ENCODE measurements at places on chromosomes 13 and 19. TPM values are rescaled to one million over a fixed set of nuclear protein-coding genes. Genes with fewer than 3 reads are reported as not detected.

DNA sequence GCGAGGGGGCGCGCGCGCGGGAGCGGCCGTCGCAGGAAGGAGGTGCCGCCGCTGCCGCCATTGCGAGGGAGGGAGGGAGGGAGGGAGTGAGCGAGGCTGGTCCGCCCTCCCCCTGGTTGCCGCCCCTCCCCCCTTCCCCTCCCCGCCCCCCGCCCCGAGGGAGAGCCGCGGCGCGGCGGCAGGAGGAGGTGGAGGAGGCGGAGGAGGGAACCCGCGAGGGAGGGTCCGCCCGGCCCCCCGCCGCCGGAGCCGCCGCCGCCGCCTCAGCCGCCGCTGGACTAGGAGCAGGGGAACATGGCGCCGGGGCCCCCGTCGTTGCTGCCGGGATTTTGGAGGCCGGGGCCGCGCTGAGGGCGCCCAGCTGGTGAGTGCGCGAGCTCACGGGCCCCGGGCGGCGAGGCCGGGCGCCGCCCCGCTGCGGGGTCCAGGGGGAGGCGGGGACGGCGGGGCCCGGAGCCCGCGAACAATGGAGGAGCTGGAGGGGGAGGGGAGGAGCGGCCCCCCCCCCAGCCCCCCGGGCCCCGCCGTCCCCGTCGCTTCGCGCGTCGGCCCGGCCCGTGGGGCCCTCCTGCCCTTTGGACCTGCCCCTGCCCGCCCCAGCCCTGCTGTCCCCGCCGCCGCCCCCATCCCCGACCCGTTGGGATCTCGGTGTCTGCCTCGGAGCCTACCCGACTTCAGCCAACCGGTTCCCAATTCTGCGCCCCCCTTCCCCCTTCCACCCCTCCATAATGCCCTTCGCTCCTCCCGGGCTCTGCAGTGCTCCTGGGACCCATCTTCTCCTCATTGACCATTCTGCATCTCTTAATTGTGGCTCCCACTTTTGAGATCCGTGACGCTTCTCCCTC is at the start of gene ARHGAP35:
TSS of gene ARHGAP35 (plus strand) at position 152 of the 845 bp plus-strand sequence. CDS start 57,679 bp downstream, outside the sequence.
- H3K4me1 ChIP-seq, result peaks cover 41% of the 10 kb centered on the region
- peak; percentile 77 for DNase-seq
- peak within 1 kb of the TSS; percentile 79 for H3K27ac ChIP-seq
- H3K27me3 ChIP-seq, result no peaks in the 10 kb centered on the region
- H3K36me3 ChIP-seq, result no peaks in the 10 kb centered on the region
- peak within 1 kb of the TSS; percentile 86 for H3K4me3 ChIP-seq

DNA sequence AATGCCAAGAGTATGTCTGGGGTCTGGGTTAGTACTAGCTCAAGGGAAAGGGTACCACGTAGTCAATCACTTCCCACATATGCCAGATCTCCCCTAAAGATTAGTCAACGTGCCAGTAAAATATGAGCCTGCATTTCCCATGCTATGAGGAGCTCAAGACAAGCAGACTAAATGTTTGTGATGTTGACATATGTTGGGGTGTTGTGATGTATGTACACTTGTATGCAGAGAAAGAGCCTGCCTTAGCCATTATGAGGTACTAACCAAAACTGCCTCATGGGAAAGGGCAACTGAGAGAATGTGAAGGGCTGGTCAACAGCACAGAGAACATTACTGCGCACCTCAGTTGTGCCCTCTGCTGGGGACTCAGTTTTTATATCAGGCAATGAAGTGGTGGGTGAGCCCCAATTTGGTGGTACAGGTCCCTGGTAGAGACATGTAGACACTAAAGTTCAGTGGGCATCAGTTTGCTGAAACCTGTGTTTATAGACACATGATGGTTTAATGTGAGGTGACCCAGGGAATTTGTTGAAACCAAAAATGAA is 287.0 kb downstream of the DCT start:
- H3K27ac ChIP-seq, result no peak overlapping the region
- no peaks in the 10 kb centered on the region for H3K36me3 ChIP-seq
- no peak for DNase-seq
- H3K4me3 ChIP-seq, result no peak overlapping the region
- H3K27me3 ChIP-seq, result no peaks in the 10 kb centered on the region

GRCh38 chr19:39263912-39264305 is 4.3 kb upstream of the IFNL2 start:
- no peaks in the 10 kb centered on the region for H3K4me1 ChIP-seq
- peaks cover 17% of the 10 kb centered on the region for H3K27me3 ChIP-seq
- no peak overlapping the region for H3K27ac ChIP-seq

GRCh38 chr13:113620036-113620796 is 35.7 kb downstream of the TFDP1 start:
- no peaks in the 10 kb centered on the region for H3K4me1 ChIP-seq
- no peak overlapping the region for H3K27ac ChIP-seq
- H3K27me3 ChIP-seq, result no peaks in the 10 kb centered on the region
- DNase-seq, result no peak
- no peak overlapping the region for H3K4me3 ChIP-seq

GRCh38 chr19:18634612-18635297 is 2.1 kb upstream of the KLHL26 start:
- no peak overlapping the region for H3K4me3 ChIP-seq
- DNase-seq, result no peak
- no peak overlapping the region for H3K27ac ChIP-seq
- H3K27me3 ChIP-seq, result no peaks in the 10 kb centered on the region

- peak overlapping the region; percentile 51 for H3K4me3 ChIP-seq
- no peak for DNase-seq
- H3K4me1 ChIP-seq, result peaks cover 36% of the 10 kb centered on the region
Observed at GRCh38 chr19:4067396-4068046, 822 bp upstream of the ZBTB7A start.

The BRSK1 gene
- 4.1 TPM for total RNA-seq

The IL4I1 gene
- total RNA-seq, result 35.6 TPM

The ICAM4 gene
- 0.33 TPM for total RNA-seq

GRCh38 chr19:662207-662961 is 630 bp downstream of the RNF126 start:
- H3K27ac ChIP-seq, result peak overlapping the region; percentile 91
- H3K27me3 ChIP-seq, result no peaks in the 10 kb centered on the region
- H3K36me3 ChIP-seq, result no peaks in the 10 kb centered on the region
- H3K4me3 ChIP-seq, result peak overlapping the region; percentile 84

DNA sequence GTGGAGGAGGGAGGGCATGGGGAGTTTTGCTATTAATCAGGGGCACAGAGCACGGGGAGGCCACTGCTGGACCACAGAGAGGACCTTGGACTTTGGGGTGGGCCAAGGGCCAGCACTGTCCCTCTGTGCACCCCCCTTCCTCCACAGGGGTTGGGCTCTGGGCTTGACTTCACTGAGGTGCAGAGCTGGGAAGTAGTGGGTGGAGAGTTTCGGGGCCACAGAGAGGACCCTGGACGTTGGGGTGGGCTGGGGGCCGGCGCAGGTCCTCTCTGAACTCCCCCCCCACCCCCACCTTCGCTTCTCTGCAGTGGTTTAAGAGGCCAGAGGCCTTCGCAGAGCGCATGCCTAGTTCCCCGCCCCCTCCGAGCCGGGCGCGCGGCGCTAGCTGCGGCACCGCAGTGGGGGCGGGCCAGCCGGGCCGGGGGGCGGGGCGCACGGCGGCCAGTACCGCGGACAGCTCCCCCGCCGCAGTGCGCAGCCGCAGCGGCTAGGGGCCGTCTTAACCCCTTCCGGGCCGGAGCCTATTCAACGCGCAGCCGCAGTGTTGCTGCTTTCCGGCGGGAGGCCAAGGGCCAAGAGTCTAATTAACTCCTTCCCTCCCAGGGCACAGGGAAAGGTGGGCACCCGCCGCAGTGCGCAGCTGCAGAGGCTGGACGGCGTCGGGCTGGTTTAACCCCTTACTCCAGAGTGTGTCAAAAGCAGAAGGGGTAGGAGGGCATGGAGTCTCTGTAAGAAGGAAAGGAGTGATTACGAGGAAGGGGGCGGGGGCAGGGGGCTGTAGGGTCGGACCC is 3.7 kb downstream of the KCNC3 start:
- no peaks in the 10 kb centered on the region for H3K36me3 ChIP-seq
- H3K4me1 ChIP-seq, result peaks cover 21% of the 10 kb centered on the region
- peaks cover 31% of the 10 kb centered on the region for H3K27me3 ChIP-seq

The KANK2 gene
- total RNA-seq, result 2.3 TPM

DNA sequence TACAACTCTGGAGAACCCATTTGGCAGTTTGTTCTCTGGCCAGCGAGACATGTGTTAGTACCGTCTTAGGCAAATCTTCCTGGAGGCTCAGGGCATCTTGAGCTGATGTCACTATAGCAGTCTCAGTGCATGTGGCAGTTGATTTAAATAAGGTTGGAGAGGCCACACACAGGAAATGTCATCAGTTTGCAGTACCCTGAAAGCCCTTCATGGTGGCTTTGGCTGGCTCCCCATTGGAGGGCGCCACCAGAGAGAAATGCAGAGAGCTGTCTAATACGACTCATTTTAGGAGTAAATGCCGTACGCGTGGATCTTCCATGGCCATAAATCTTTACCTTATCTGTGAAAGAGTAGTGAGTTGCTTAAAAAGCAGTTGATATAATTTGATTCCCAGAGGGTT is 163.1 kb downstream of the STK24 start:
- H3K4me3 ChIP-seq, result no peak overlapping the region
- H3K27me3 ChIP-seq, result no peaks in the 10 kb centered on the region
- H3K4me1 ChIP-seq, result peaks cover 10% of the 10 kb centered on the region
- no peak overlapping the region for H3K27ac ChIP-seq

The CALR3 gene
- not detected for total RNA-seq

DNA sequence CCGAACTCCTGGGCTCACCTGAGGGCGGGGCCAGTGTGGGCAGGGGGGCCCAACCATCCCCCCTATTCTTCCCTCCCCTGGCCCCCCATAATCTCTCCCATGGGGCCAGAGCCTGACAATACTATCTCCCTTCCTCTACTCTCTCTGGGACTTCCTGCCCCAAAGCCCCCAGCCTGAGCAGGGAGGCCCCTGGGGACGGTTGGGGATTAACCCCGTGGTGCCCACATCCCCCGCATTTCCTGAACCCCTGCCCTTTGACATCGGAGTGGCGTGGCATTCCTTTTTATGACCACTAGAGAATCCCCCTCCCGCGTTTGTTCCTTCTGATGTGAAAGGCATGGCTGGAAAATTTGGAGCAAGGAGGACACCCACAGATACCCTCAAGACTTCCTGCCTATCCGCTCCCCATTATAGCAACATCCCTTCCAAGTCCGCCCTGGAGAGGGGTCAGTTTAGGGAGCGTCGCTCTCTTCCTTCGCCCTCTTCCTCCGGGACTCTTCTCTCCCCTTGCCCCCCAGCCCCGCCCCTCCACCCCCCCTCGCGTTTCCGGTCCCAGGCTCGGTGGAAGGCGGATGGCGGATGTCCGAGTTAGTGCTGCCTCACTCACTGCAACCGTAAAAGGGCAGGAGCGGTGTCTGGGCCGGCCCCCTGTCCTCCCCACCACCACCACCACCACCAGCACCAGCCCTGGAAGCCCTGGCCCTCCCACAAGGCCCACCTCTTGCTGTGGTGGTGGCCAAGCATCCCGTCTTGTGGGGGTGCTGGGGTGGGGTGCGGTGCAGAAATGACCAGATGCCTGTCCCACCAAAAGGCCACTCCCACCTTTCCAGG is 1.8 kb downstream of the VASP start:
- no peaks in the 10 kb centered on the region for H3K27me3 ChIP-seq
- no peak for DNase-seq
- peak overlapping the region; percentile 97 for H3K27ac ChIP-seq
- peaks cover 47% of the 10 kb centered on the region for H3K4me1 ChIP-seq

GRCh38 chr19:19417628-19418245 is 12.3 kb downstream of the GATAD2A start:
- no peaks in the 10 kb centered on the region for H3K27me3 ChIP-seq
- no peaks in the 10 kb centered on the region for H3K36me3 ChIP-seq
- no peak for DNase-seq

DNA sequence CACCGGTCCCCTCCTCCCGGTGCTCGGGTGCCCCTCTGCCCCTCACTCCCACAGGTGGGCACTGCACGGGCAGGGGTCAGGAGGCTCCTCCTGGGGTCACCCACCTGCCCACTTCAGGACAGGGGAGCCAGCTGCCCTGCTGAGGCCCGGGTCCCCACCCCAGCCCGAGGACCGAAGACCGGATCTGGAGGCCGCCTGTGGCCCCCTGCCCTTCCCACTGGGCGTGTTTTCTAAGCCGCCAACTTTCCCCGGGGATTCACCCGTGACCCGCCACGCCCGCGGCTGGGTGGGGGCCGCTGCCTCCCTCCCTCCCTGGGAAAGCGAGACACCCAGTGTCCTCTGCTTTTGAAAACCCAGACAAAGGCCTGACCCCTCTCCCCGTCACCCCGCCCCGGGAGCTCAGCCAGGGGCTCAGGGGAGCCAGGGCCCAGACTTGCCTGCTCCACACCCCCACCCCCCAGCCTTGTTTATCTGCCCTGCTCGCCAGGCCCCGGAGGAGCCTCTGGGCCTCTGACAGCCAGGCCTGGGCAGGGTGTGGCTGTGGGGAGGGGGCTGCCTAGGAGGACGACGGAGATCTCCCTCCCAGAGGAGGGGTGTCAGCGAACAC is 1.3 kb downstream of the PALM start:
- no peak for DNase-seq
- H3K4me1 ChIP-seq, result no peaks in the 10 kb centered on the region
- H3K4me3 ChIP-seq, result no peak overlapping the region
- H3K36me3 ChIP-seq, result no peaks in the 10 kb centered on the region
- peaks cover 8% of the 10 kb centered on the region for H3K27me3 ChIP-seq
- H3K27ac ChIP-seq, result no peak overlapping the region

The RGS9BP gene
- 0.20 TPM for total RNA-seq

GRCh38 chr19:15576526-15577156 is 38.4 kb upstream of the CYP4F8 start:
- no peak for DNase-seq
- H3K27me3 ChIP-seq, result peaks cover 7% of the 10 kb centered on the region
- no peaks in the 10 kb centered on the region for H3K4me1 ChIP-seq

- no peak overlapping the region for H3K27ac ChIP-seq
- H3K4me3 ChIP-seq, result no peak overlapping the region
- DNase-seq, result no peak
- H3K27me3 ChIP-seq, result no peaks in the 10 kb centered on the region
Observed at GRCh38 chr13:61880578-61881283, 465.1 kb upstream of the PCDH20 start.

The EXOC3L2 gene
- not detected for total RNA-seq

The HCST gene
- total RNA-seq, result 53.4 TPM

The ERICH6B gene
- total RNA-seq, result not detected

DNA sequence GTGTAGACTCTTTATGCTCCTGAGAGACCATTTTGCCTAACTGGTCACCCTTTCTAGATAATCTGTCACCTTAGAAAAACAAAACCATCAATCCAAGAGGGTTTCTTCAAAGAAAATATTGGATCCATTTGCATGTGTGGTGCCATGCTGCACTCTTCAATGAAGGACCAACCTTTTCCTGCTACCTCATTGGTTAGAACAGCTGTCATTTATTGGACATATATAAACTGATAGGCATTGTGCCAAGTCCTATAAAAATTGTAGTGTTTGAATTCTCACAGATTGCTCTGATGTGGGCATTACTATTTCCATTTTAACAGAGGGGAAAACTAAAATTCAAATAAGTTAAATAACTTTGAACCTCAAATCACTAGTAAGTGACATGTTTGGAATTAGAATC is 333.2 kb downstream of the MYO16 start:
- H3K27me3 ChIP-seq, result no peaks in the 10 kb centered on the region
- H3K27ac ChIP-seq, result no peak overlapping the region
- H3K4me3 ChIP-seq, result no peak overlapping the region
- no peak for DNase-seq

The SPIB gene
- 1.00 TPM for total RNA-seq

GRCh38 chr19:4851551-4852290 is 15.7 kb downstream of the PLIN3 start:
- no peaks in the 10 kb centered on the region for H3K36me3 ChIP-seq
- no peaks in the 10 kb centered on the region for H3K27me3 ChIP-seq
- no peaks in the 10 kb centered on the region for H3K4me1 ChIP-seq
- no peak overlapping the region for H3K27ac ChIP-seq

GRCh38 chr19:39252458-39252857 is 3.8 kb upstream of the IFNL4 start:
- H3K27ac ChIP-seq, result no peak overlapping the region
- DNase-seq, result no peak
- H3K36me3 ChIP-seq, result no peaks in the 10 kb centered on the region
- no peak overlapping the region for H3K4me3 ChIP-seq

Measured in CD8-positive, alpha-beta memory T cell (primary cell).